ENCODE measurements at places on chromosomes 11 and 22.

DNA sequence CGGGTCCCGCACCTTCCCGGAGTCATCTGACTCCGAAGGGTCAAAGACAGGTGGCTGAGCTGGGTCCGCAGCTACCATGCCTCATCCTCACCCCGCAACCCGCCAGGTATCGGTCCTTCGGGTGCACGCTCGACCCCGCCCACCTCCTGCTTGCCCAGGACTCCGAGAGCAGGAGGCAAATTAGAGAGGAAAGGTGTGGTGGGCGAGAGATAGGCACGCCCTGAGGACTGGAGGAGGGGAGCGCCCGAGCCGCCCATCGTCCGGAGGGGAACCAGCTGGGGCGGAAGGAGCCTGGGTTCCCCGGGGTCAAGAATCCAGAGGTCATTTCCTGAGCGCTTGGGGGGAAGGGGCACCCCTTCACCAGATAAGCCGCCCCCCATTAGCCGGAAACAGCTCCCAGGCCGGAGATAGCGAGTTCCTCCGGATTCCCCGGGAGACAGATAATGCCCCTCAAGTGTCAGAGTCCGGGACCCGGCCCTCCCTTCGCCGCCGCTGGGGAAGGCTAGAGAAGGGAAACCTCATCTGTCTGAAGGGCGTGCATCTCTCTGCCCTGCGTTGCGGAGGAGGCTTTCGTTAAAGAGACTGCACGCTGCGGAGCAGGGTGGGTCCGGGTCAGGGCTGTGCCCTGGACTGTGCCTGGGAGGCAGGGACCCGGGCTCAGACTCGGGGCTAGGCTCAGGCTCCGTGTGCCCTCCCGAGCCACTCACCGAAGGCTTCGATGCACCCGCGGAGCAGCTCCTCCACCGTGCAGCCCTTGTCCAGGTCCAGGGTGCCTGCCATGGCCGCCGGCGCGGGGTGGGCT is 1.7 kb downstream of the RASGRP2 start:
- no peak for DNase-seq

GRCh38 chr11:13765886-13766285 is 97.4 kb downstream of the FAR1 start:
- DNase-seq = no peak

- DNase-seq = no peak
These were observed 2.0 kb upstream of the VEGFB start for GRCh38 chr11:64232182-64232966.

DNA sequence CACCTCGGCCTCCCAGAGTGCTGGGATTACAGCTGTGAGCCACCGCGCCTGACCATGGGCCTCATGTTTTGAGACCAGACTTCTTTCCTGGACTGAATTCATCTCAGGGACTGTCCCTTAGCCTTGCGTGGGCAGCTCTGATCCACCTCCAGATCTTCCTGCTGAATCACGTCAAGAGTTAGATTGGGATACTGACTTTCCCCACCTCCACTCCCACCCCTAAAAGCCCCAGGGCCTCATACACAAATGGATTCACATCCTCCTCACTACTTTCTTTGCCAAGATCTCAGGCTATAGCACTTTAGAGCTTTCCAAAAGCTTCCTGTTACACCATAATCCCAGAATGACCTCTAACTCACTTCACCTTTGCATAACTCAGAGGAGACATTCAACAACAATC is 12.1 kb downstream of the CCDC87 start:
- DNase-seq = no peak

- no peak for DNase-seq
These were observed 56.2 kb downstream of the MICAL3 start for GRCh38 chr22:17968126-17968525.

- DNase-seq = no peak
These were observed 114.2 kb downstream of the CCDC34 start for GRCh38 chr11:27248576-27249509.

DNA sequence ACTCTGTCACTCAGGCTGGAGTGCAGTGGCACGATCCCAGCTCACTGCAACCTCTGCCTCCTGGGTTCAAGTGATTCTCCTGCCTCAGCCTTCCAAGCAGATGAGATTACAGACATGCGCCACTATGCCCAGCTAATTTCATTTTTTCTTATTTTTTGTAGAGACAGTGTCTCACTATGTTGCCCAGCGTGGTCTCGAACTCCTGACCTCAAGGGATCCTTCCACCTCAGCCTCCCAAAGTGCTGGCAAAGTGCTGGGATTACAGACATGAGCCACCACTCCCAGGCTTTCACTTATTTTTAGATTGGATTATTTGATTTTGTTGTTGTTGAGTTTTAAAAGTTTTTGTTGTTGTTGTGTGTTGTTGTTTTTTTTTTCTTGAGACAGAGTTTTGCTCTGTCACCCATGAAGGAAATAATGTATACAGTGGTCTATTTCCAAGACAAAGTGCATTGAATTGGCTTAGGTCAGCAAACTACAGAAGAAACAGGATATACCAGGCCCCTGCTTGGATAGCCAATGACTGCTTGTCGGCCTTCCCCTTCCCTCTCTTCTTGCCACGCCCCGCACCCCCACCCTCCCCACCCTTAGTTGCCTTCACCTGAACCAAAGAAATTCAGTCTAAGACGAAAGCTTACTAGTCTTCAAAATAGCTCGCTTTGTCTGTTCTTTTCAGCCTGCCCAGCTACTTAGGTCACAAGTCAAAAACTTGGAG is 91.8 kb upstream of the CLDN5 start:
- no peak for DNase-seq

GRCh38 chr22:37865510-37865909 is 16.3 kb downstream of the EIF3L start:
- no peak for DNase-seq

DNA sequence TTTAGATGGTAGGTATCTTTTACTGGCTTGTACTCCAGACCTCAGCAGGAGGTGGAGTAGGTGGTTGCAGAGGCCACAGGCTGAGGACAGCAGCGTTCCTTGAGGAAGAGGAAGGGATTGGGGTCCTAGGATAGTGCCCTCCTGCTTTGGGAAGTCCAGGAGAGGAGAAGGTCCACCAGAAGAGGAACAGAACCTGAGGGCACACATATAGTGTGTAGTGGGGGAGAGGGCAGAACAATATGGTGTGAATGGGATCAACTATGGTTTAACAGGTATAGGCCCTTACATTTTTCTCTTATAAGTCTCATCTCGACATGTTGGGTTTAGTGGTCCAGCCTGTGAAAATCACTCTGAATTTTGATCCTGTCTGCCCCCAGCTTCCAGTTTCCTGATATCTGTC is 229.1 kb upstream of the ZBED5 start:
- DNase-seq = no peak
